ENCODE measurements at places on chromosomes 5 and 9.

- DNase-seq = no peak
Observed at GRCh38 chr9:2263665-2264064, 248.5 kb downstream of the SMARCA2 start.

GRCh38 chr9:78210841-78211301 is 25.0 kb upstream of the CEP78 start:
- no peak for DNase-seq

GRCh38 chr9:119736491-119737454 is 367.5 kb upstream of the BRINP1 start:
- DNase-seq = no peak

DNA sequence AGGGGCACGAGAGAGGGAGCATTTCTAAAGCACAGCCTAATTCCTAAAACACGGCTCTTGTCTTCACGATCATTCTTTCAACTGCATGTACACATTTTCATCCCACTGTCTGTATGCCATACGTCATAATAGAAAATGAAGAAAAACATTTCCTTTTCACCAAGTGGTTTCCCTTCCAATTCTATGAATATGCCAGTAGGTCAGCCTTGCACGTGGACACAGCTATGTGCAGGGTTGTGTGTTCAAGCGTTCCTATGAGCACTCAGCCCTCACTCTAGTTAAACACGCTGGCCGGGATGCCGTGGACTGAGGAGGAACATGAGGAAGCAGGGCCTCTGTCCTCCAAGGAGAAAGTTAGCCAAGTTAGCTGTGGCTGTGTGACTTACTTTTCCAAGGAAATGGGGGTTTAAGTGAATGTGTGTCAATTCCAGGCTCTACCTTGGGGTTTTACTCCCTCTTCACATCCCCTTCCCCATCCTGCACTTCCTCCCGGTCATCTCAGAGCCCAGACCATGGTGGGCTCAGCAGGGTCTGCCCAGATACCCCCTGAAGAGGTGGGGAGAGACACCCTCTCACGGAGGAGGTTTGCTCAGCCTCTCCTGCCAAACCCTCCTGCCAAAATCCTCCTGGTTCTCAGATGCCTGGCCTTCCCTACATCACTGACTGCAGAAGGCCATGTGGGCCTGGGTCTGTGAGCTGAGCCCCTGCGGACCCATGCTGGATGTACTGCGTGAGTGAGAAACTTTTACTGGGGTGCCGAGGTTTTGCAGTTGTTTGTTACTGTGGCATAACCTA is 230.6 kb downstream of the FSTL4 start:
- DNase-seq = no peak

DNA sequence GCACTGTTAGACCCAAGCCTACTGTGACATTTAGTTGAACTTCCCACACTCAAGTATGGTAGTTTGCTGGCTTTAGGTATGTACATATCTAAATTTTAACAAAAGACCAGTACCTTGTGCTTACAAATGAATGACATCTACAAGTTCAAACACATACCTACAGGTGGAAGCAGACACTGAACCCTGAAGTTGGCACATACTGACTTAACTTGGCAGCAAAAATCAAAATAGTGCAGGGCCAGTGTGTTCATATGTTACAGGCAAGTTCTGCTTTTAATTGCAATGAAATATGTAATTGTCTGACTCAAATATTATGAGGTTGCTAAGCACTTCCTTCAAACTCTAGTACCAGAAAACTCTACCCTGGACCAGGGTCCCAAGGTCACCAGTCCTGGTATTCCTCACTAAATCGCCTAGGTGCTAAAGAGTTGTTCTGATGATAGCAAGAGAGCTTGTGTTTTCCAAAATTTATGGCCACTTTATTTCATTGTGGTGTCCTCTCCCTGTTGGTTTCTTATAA is 77.4 kb downstream of the MEGF10 start:
- DNase-seq = no peak

DNA sequence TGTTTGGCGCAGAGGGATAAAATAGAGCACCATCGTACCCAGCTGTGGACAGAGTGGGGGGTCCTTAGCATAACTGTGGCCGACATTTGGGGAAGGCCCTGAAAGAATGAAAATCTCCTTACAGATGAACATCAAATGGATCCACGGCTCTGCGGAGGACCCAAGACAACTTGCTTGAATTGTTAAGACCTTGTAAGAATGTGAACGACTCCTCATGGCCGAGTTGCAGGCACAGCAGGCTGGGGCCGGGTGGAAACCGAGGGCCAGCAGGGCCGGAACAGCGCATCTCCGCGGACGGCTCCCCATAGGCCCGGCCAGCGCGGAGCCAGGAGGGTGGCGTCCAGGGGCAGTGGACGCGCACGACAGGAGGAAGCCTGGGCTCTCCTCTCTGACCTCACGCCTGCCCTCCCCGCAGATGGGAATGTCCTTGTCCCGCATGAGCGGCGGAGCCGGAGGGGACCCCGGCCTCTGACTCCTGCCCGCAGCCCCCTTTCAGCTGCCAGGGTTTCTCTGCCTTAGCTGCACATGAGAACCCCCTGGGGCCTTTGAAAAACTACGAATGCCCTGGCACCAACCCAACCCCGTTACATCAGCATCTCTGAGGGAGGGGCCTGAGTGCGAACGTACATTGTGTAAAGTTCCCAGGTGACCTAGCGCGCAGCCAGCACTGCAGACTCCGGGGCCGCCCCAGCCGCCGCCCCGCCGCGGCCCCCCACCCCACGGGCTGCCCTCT is 36.2 kb upstream of the PTCH1 start:
- DNase-seq = no peak

- DNase-seq = no peak
Observed at GRCh38 chr9:761176-761792, 80.2 kb upstream of the DMRT1 start.

- DNase-seq = no peak
Observed at GRCh38 chr9:75231167-75231566, 142.9 kb downstream of the OSTF1 start.
